ENCODE measurements at places on chromosomes 7 and 10. TPM values are rescaled to one million over a fixed set of nuclear protein-coding genes. Genes with fewer than 3 reads are reported as not detected.

Gene PDZD7
- 4.7 TPM for total RNA-seq

Gene EBF3
- 0.05 TPM for total RNA-seq

Gene CYCS
- total RNA-seq = 127 TPM

Gene AMPH
- total RNA-seq = 0.17 TPM

Gene NPFFR1
- not detected for total RNA-seq

Gene FGF8
- not detected for total RNA-seq

Gene HOXA4
- 0.17 TPM for total RNA-seq

Gene SORBS1
- 9.8 TPM for total RNA-seq

Gene NUTM2E
- total RNA-seq = not detected

Gene EN2
- total RNA-seq = 0.05 TPM

DNA sequence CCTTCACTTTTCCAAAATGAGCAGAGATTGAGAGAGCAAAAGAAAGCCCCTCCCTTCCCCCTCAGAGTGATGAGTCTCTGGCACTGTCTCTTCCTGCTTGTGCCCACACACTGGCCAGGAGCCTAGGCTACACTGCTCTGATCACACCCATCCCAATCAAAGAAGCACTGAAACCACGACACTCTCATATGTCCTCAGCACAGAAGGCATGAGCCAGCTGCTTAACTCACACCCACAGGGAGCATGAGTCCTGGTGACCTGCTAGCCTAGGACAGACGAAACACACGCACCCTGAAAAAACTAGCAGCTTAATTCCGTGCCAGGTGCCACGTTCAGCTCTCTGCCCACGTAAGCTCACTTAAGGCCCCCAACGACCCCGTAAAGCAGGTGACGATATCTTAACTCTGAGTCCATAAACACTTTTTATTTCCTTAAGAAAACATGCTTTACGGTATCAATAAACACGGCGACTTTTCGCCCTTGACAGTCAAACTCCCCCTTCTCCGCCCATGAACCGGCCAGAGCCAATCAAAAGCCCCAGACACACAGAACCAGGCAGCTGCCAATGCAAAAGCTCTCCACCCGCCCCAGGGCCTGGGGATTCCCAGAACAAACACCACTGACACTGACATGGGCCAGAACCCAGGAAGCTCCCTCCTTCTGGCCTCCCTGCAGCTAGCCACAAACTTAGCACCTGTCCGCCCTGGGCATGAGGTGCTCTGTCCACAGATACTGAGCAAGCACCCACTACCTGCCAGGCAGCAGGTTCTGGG, 69.0 kb downstream of the TNRC18 start:
- DNase-seq = peak; percentile 35

DNA sequence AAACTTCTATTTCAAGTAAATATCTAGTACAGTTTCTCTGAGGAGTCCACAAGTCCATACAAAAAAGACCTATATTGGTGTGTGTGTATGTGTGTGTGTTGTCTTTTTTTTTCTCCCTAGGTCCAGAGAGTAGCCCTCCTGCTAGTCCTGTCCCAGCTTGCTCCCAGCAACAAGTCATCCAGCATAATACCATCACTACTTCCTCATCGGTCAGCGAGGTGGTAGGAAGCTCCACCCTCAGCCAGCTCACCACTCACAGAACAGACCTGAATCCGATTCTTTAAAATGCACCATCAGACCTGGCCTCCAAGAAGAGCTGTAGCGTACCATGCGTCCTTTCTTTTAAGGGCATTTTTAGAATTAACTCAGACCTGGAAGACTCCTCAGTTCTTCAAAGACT, 139.1 kb downstream of the TRIL start:
- DNase-seq = no peak

DNA sequence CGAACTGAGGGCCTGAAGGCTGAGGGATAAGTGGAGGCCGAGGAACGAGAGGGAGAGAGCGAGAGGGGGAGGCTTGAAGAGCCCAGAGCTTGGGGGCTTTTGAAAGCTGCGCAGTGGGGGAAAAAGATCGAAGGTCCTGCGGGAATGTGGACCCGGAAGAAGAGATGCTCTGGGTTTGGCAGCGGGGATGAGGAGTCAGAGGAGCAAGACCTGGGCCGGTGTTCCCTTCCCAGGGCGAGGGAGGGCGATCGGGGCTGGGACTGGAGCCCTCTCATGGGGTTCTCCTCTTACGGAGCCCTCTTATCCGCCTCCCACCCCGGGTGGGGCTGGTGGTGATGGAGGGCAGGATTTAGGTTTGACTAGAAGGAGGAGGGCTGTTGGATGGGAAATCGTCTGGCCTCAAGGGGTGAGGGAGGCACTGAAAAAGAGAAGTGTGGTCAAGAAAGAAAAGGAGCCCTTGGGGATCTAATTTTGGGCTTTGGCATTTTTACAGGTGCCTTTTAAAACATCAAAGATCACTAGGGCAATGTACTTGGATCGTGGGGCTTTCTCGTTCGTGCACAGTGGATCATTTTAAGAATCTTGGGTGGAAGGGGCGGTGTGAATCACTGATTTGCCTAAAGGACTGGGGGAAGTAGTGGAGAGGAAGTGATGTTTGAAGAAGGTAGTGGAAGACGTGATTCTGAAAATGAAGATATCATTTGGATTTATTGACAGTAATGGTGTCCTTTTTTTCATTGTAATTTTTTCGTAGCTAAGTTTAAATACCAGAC, 637 bp downstream of the SAMD8 start:
- DNase-seq = peak; percentile 31

DNA sequence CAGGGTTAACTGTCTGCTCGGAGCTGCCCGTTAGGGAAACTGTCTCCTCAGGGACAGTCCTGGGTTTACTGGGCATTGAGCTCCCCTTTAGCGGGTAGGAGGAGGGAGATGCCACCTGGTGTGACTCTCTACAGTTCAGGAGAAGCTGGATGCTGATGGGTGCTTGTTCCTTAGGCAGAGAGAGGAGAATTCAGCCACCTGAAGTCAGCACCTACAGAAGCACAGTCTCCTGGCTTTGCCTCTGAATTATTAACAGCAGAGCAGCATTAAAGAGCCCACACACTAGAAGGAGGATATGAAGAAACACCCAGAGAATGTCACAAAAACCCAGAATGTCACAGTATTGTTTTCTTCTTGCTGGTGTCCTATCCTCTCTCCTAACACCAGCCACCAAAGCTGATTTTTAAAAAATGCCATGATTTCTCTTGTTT, 696 bp downstream of the GIMAP4 start:
- DNase-seq = no peak

GRCh38 chr7:32020551-32021159, 49.6 kb downstream of the PDE1C start:
- no peak for DNase-seq

- DNase-seq = peak; percentile 88
Measured at GRCh38 chr7:46220066-46220630, 299.1 kb upstream of the IGFBP3 start.

DNA sequence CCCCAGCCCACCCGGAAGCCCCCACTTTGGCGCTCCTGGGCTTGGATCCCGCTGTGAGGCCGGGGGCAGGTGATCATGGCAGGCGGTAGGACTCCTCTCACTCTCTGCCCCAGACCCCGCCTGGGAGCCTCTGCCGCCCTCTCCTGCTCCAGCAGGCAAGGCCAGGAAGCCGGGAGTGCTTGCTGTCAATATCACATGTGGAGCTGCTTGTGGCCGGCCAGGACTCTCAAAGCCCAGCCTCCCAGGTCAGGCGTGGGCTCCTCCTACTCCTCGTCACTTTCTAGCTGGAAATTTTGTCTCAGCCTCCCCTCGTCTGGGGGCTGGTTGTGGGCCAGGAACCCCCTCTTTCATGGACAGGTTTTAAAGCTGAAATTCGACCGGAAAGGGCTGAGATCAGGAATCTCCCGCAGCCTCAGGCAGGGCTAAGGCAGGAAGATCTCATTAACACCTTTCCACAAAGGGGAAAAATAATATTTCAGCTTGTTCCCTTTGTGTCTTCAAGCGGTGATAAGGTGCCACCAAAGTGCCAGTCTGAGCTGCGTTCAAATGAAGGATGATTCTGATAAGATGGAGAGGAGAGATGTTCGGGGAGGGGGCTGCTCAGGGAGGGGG, 273.6 kb upstream of the PODXL start:
- no peak for DNase-seq

GRCh38 chr7:124790645-124791044, 25.1 kb upstream of the GPR37 start:
- DNase-seq = no peak

DNA sequence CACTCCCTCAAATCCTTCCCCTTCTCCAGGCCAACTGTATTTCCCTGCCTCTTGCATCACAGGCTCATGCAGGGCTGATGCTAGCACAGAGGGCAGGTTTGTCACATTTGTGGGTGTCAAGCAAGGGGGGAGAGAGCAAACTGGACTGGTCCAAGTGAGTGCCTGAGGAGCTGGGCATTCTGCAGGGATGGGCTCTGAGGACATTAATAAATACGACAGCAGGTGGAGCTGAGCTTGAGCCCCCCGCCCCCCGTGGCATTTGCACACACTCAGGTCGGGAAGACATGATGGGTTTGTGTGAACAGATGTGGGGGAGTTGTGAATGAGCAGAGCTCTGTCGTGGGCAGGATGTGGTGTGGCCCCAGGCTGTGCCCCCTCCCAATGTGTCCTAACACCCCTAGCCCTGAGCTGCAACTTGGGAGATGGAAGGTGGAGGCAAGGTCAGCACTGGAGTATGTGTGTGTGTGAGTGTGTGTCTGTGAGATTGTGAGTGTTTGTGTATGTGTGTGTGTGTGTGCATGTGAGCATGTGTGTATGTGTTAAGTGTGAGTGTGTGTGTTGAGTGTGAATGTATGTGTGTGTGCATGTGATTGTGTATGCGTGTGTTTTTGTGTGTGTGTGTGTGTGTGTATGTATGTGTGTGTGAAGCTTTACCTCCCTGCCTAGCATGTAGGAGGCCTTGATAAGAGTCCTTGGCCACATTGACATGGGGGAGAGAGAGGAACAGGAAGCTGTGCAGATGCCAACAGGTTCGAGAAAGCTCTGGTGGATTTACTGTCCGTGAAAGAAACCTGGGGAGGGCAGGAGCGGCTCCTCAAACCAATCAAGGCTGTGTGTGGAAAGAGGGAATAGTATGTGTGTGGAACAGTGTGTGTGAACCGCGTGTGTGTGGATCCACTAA, 9.1 kb downstream of the RASSF4 start:
- DNase-seq = no peak

- DNase-seq = no peak
Measured at GRCh38 chr10:43226441-43226840, 40.4 kb downstream of the RASGEF1A start.

GRCh38 chr7:19107356-19108146, 9.9 kb downstream of the TWIST1 start:
- no peak for DNase-seq

- DNase-seq = no peak
Measured at GRCh38 chr7:31664890-31665289, 22.1 kb upstream of the PPP1R17 start.

- no peak for DNase-seq
Measured at GRCh38 chr7:121563177-121563576, 167.1 kb upstream of the FAM3C start.

- no peak for DNase-seq
Measured at GRCh38 chr10:97580421-97581367, 3.5 kb upstream of the HOGA1 start.

- peak; percentile 63 for DNase-seq
Measured at GRCh38 chr7:44811093-44811492, 14.6 kb downstream of the PPIA start.

DNA sequence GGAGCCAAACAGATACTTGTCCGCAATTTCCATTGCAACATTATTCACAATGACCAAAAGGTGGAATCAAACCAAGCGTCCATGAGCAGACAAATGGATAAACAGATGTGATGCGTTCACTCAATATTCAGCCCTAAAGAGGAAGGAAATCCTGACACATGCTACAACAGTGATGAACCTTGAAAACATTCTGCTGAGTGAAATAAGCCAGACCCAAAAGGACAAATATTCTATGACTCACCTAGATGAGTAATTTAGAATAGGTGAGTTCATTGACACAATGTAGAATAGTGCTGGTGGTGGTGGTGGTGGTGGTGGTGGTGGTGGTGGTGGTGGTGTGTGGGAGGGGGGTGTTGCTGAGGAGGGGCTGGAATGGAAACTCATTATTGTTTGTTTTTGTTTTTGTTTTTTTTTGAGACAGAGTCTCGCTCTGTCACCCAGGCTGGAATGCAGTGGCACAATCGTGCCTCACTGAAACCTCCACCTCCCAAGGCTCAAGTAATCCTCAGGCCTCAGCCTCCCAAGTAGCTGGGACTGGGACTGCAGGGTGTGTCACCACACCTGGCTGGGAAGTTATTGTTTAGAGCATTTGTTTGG, 28.6 kb downstream of the SMKR1 start:
- DNase-seq = peak; percentile 90

- no peak for DNase-seq
Measured at GRCh38 chr7:52992479-52993162, 42.8 kb upstream of the POM121L12 start.

DNA sequence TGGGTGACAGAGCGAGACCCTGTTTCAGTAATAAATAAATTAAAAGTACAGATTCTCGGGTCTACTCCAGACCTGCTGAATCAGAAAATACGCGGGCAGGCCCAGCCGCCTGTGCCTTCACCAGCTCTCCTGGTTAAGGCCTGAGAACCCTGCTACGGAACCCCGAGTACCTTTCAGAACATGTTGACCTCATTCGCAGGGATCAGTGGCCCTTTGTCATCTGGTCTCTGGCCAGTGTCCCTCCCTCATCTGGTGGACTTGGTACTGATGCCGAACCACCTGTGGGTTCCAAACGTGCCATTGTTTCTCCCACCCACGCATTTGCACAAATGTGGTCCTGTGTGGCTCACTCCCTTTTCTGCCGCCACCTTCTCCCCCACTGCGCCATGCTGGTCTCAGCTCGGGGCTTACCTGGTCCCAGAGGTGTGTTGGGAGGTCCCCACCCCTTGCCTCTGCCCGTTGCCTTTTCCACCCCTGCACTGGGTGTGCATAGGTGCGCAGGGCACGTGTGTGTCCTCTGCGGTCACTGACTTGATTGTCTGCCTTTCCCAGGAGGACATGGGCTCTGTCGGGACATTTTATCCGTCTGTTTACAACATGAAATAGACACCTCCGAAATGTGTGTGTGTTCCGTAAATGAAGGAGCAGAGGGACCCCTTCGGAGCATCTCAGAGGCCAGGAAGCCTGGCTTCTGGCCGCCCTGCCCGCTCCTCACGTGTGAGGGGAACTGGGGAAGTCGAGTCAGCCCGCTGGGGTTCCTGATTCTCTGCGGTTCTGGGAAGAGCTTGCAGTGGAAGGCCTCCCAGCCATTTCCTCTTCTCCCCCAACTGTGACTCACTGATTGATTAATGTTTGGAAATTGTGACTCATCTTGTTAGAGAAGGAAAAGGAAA, 135.2 kb downstream of the CUX1 start:
- DNase-seq = peak; percentile 87

GRCh38 chr10:58950618-58951017, 225.8 kb upstream of the PHYHIPL start:
- DNase-seq = peak; percentile 42
